Activated T-helper 9 cell treated with anti-CD3 and anti-CD28 coated beads, Interleukin-2, amount 50 U/mL, for 16 hours (primary cell): ENCODE measurements at places on chromosomes 2 and 18.
A peak's percentile ranks its signal among the peaks of the same experiment; 100 is the strongest.

DNA sequence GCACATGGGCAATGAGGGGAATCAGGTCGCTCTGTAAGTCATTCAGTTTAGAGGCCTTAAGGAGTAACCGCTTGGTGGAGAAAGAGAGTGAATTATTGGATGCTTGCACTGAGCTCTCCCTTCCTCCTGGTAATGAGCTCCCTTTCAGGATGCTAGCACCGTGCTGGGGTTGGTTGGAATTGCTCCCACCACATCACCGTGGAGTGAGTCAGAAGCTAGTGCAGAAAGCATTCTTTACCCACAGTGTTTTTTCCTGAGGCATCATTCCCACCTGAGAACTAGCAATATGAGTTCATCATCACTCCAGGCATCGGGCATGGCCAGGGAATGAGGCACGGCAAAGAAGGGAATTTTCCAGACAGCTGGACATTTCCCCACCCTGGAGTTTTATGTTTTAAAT is 57.6 kb downstream of the ITGB6 start:
- DNase-seq: no peak

DNA sequence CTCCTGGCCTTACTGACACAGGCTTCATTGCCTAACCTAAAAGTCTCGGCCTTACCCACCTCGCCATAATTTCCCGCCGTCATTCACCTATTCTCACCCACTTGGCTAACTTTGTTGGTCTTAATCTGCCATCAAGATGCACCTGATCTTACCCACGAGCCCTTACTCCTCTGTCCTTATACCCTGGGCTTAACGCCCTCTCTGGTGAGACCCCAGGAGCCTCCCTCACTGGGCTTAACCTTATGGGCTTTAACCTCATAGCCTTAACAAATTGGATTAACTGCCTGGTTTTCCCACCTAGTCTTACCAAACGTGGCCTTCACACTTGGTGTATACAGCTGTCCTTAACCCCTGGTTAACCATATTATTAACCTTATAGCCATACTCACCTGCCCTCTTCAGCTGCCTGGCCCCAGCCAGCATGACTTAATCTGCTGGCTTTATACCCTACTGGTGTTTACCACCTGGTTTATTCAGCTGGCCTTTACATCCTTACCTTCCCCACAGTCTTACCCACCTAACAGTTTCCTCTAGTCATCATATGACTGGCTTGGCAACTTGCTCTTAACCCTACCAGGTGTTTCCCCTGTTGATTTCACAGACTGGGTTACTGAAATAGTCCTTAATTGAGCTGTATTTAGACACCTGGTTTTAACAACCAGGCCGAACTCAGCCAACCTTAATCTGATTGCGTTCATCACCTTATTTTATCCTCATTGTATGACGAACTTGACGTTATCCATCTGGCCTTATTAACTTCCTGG is 132.0 kb upstream of the ZSWIM2 start:
- DNase-seq: no peak

DNA sequence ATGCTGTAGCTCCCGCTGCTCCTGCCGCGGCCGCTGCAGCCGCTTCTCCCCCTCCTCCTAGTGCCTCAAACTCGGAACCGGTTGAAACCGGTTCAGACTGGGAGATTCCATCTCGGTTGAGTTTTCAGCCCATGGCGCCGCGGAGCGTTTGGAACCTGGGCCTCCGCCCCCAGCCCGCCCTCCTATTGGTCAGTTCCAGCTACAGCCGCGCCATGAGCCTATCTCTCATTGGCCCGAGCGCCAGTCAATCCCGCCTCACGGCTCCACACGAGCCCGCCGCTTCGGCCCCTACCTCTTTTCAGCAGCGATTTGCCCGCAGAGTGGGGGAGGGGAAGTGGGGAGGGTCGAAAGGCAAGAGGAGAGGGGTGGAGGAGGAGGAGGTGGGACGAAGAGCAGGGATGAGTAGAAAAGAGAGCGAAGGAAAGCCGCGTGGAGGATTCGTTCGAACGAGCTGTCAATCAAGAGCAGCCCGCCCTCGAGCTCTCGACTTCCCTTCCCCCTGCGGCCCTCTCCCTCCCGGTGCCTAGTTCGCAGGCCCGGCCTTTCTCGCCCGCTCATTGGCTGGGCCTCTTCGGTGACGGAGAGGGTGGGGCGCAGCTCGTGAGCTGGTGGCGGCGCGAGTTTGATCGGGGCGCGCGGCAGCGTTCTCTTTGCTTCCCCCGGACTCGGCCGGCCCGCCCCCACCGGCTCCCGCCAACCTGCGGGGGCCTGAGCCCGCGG is at the start of gene XPO1:
XPO1 (minus strand) TSS at position 157 of the 720 bp plus-strand sequence. CDS start 4,459 bp downstream, outside the sequence.
- DNase-seq: peak; percentile 98

DNA sequence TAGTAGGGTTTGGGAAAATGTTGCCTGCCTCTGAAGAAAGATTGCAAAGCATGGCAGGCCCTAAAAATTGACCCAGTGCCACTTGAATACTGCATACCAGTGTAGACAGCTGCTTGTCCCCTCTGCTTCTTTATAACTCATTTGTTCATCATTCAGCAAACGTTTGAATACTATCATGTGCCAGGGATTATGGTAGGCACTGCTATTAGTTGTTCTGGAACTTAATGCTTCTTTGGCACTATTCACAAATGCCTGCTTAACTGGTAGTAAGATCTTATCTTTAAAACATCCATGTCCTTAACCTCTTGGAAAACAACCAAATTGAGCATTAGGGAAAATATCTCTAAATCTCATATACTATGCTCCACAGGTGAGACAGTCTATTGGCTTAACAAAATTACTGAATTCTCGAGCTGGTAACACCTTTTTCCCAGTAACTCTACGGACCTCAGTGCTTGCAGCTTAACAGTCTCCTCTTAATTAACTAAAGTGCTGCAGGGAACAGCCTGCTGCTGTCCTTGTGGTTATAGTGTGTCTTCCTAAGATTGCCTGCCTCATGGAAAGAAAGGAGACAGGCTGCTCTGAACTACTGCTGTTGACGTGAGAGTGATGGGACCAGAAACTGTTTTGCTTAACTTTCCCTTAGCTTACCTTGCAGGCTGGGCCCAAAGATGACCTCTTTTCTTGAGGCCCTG is 93.2 kb downstream of the MIB1 start:
- DNase-seq: no peak
